ENCODE measurements at places on chromosomes 3 and 15.

DNA sequence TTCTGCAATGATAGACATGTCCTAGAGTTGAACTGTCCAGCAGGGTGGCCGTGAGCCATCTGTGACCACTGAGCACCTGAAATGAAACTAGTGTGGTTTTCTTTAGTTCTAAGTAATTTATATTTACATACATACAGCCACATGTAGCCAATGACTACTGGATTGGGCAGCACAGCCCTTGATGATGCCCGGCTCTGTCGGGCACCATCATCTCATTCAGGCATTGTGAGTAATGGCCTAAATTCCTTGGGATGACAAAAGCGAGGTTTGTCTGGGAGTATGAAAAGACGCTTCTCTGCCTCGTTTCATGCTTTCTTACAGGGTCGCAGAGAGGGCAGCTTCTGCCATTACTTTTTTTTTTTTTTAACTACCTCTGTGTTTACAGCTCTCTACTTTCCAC, 251.9 kb upstream of the HES1 start:
- no peak for DNase-seq

- DNase-seq = no peak
Observed at GRCh38 chr3:154842536-154842935, 237.6 kb upstream of the MME start.

- DNase-seq = no peak
Observed at GRCh38 chr15:93478947-93479346, 389.9 kb upstream of the RGMA start.

DNA sequence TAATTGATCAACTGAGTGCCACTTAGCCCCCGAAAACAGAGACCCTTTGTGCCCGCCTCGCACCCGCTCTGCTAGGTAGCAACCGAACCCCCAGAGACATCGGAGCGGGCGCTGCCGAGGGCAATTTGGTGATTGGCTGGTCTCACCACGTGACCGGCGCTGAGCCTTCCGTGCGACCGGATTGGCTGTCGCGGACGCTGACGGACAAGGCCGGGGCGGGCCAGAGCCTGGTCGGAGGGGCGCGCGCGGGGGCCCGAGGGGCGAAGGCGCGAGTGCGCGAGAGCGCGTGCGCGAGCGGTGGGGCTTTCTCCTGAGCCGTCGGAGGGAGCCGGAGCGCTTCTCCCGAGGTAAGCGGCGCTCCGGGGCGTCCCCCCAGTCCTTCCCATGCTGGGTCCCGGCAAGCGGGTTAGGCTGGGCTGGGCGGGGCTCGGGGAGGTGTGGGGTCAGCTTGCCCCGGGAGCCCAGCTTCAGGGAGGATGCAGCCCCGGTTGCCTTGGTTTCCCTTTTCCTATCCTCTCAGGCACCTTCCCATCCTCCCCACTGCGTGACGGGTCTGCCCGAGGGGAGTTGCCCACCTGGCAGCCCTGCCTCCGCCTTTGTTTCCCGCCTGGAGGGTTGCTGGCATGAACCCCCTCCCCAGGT, at the start of gene TMEM108:
Gene TMEM108 (plus strand): TSS at position 303 of the 642 bp plus-strand sequence.
- no peak for DNase-seq

GRCh38 chr15:49979705-49980382, 139.2 kb downstream of the ATP8B4 start:
- DNase-seq = no peak

- no peak for DNase-seq
Observed at GRCh38 chr15:67174446-67174845, 80.0 kb downstream of the AAGAB start.

- no peak for DNase-seq
Observed at GRCh38 chr3:184337399-184337714, at the start of gene FAM131A. FAM131A (plus strand) TSS chr3:184337600; CDS start chr3:184337631, 31 bp downstream.

DNA sequence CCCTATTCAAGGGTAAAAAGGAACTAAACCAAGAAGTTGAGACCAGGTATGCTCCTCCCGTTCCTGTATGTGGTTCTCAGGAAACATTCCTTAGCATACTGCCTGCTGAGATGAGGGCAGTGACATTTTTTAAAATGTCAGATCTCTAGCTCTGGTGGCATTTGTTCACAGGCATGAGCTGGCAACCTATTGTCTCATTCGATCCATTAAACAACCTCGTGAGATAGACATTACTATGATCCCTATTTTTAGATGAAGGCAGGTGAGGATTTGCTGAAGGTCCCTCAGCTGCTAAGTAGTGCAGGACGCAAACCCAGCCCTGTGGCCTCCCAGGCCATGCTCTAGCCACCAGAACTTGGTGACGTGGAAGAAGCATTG, 74.9 kb downstream of the SIDT1 start:
- DNase-seq = no peak

DNA sequence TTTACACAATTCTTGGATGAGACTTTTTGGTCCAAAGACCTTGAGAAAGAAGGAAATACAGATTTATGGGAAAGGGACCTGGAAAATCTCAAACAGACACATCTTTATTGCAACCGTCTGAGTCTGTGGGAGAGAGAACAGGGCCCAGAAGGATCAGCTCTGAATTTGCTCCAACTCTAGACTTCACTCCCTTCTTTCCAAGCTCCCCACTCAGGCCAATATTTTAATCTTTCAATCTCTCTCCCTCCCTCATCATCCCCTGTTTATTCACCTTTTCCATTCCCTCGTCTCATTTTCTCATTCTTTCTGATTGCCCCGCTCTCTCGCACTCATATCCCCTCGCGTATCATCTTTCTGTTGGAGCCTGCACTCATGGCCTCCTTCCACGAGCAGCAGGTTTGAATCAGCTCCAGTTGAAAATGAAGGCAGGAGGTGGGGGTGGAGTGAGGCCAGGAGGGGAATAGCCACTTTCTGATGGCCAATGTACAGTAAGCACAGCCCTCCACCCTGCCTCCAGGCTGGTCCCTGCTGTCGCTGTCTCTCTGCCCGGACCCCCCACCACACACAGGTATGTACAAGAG, 63.6 kb upstream of the BOC start:
- DNase-seq = no peak

- no peak for DNase-seq
Observed at GRCh38 chr3:125231895-125232294, 19.3 kb upstream of the SLC12A8 start.

DNA sequence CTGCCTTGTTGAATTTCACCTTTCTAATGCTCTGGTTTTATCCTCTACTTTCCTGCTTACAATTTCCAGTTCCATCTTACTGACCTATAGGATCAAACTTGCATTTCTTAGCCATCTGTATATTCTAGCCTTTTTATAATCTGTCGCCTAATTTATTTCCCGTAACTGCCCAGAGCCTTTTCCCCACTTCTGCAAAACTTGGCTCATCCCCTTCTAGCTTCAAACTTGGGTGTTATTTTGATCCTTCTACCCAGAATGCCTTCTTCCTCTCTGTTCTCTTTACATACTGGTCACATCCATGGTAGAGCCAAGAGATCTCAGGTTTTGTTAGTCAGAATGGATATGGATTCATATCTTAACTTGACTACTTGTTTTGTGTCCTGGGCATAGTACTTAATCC, 2.6 kb downstream of the SACM1L start:
- DNase-seq = no peak

GRCh38 chr15:48777645-48778330, 33.1 kb downstream of the CEP152 start:
- no peak for DNase-seq

DNA sequence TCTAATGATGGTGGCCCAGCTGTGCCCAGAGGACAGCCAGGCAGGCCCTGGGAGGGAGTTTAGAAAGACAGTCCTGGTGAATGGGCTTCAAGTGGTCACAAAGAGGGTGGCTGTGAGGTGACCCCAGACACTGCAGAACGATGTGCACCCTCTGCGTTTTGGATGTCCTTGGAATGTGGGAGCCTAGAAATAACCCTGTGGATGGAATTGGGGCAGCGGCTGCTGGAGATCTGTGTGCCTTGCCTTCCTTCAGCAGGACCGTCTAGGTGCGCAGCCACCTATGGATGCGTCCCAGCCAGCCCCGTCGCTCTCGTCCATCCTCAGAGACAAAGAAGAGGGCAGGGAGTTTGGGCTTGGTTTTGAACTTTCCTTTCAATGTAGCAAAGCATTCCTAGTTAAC, 46.5 kb downstream of the KLHL25 start:
- no peak for DNase-seq

DNA sequence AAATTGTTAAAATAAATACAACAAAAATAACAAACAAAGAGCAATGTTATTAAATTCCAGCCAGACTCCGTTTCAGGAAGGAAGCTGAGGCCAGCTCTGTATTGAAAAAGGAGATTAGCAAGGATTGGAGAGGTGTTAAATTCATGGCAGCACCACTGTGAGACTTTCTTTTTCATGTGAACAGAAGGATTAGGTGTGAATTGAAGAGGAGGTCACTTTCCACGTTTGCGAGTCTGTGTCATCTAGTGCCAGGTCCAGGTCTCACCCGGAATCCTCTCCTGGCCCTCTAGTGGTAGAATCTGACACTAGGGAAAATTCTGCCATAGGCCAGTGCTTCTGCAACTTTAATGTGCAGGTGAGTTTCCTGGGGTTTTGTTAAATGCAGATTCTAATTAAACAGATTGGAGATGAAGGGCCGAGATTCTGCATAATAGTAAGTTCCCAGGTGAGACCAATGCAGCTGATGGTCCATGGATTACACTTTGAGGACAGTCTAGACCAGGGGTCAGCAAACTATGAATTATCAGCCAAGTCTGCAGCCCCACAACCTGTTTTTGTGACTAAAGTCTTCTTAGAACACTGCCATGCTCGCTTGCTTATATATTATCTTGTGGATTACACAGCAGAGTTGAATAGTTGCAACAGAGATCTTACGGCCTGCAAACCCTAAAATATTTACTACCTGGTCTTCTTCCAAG, 9.2 kb upstream of the SLC6A1 start:
- no peak for DNase-seq

GRCh38 chr3:8610951-8611350, 33.6 kb downstream of the SSUH2 start:
- no peak for DNase-seq

DNA sequence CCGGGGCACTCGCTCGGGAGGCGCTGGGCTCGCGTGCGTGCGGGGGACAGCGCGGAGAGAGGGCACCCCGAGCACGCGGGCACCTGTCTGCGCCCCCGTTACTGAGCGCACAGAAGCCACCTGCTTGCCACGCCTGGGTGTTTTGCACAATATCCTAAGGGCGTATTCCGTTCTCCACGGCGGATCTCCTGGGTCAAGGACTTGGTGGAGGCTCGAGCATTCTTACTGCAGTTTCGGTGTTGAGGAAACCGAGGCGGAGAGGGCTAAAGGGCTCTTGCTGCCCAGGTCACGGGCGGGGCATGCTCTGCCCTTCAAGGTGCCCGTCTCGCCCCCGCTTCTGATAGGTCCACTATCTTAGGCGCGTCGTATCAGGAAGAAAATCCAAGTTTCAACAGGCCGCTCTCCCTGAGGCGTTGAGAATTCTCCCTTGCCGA, 526 bp downstream of the GPD1L start:
- DNase-seq = no peak

- DNase-seq = no peak
Observed at GRCh38 chr15:41483115-41483514, 10.6 kb upstream of the ITPKA start.

- DNase-seq = no peak
Observed at GRCh38 chr15:87741350-87741749, 515.2 kb downstream of the NTRK3 start.

DNA sequence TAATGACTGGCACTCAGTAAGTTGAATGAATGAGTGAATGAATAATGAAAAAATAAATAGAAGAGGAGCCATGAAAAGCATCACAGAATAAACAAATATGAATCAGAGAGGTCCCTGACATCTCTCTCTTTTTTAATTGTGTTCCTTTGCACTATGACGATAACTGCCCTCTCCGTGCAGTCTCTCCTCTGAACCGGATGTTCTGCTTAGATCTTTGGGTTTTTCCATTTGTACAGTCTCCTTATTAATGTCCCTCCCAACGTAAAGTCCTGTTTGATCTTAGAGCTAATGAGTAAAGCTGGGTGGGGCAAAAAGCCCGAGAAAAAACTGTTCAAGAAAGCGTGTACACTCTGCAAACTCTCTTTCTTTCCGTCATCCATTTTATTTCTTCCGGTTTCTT, 28.3 kb upstream of the BHLHE40 start:
- DNase-seq = no peak

DNA sequence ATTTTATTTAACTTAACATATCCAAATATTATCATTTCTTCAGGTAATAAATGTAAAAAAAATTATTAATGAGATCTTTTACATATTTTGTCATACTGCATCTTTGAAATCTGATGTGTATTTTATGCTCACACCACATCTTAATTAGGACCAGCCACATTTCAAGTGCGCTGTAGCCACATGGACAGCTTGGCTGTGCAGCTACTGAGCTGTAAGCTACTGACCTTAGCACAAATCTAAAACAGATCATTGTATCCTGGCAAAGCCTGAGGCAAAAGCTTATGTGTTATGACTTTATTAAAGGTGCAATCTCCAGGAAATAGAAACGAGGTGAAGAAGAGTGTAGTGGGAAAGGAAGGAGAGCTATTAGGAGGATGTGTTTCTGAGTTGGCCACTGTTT, 126.7 kb upstream of the UBE2E2 start:
- no peak for DNase-seq

GRCh38 chr15:58491499-58492202, 59.9 kb downstream of the LIPC start:
- DNase-seq = no peak

DNA sequence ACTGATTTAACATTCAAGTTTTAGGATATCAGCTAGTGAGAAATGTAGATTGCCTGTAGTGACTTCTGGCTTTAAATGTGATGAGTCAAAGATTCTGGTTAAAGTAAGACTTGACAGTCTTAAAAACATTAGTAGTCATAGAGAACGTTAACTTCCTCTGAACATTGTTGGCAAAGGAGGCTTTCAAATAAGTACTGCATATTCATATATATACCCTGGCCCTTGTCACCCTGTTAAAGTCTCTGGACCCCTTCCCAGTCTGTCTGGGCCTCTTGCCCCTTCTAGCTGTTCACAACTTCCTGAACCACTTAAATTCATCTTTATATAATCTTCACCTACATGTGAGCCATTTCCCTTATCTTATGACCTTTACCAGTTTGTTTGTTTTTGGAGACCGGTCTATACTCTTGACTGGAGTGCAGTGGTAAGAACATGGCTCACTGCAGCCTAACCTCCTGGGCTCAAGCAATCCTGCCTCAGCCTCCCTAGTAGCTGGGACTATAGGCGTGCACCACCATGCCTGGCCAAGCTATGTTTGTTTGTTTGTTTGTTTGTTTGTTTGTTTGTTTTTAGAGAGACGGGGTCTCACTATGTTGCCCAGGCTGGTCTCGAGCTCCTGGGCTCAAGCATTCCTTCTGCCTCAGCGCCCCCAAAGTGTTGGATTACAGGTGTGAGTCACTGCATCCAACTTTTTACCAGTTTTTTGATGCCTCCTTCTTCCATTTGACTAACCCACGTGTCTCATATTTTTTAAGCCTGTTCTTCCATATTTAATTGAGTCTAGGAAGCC, 64.4 kb upstream of the CRTC3 start:
- DNase-seq = no peak

GRCh38 chr15:89429986-89430385, 66.4 kb downstream of the RHCG start:
- DNase-seq = no peak

GRCh38 chr15:35698331-35698730, 152.4 kb upstream of the DPH6 start:
- no peak for DNase-seq

- DNase-seq = no peak
Observed at GRCh38 chr3:130539005-130539404, 22.0 kb downstream of the COL6A6 start.

Measured in stimulated activated CD8-positive, alpha-beta memory T cell treated with anti-CD3 and anti-CD28 coated beads, Interleukin-2, amount 100 ng/mL, for 1 hour (primary cell).